ENCODE measurements at places on chromosomes 1 and 21. TPM values are rescaled to one million over a fixed set of nuclear protein-coding genes. Genes with fewer than 3 reads are reported as not detected.

IGSF3 gene
- 12.5 TPM for total RNA-seq

CYP4A11 gene
- total RNA-seq, result not detected

MAP7D1 gene
- total RNA-seq, result 31.9 TPM

PM20D1 gene
- 0.09 TPM for total RNA-seq

GCSAML gene
- 0.42 TPM for total RNA-seq

ACADM gene
- total RNA-seq, result 76.5 TPM

PSMA5 gene
- total RNA-seq, result 144 TPM

TRIM58 gene
- total RNA-seq, result 0.66 TPM

DENND4B gene
- 9.6 TPM for total RNA-seq

DNA sequence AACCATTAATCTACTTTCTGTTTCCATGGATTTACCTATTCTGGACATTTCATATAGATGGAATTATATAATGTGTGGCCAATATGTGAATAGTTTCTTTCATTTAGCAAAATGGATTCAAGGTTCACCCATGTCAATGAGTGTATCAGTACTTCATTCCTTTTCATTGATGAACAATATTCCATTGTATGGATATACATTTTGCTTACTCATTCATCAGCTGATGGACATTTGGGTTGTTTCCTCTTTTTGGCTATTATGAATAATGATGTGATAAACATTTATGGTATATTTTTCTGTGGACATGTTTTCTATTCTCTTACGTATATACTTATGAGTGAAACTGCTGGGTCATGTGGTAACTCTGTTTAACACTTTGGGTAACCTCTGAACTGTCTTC, 97.8 kb downstream of the SCMH1 start:
- H3K36me3 ChIP-seq, result peaks cover 17% of the 10 kb centered on the region
- no peak for DNase-seq
- H3K27ac ChIP-seq, result no peak overlapping the region
- H3K4me3 ChIP-seq, result no peak overlapping the region
- H3K27me3 ChIP-seq, result no peaks in the 10 kb centered on the region
- no peaks in the 10 kb centered on the region for H3K4me1 ChIP-seq

DNA sequence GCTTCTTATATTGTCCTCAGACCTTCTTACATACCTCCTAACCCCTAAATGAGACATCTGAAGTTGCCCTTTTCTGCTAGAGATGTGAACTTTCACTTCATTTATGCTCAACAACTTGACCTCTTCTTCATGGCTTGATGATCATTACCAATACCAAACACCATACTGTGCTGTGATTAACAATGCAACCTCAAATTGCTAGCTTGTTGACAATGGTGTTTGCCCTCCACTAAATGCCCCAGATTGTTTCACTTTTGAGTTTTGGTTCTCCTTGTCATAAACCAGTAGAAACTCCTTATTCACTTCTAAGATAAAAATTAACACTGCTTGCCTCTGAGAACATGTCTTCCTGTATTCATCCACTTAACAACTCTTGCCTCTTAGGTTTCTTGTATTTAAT, 5.6 kb downstream of the JAK1 start:
- no peaks in the 10 kb centered on the region for H3K36me3 ChIP-seq
- peaks cover 41% of the 10 kb centered on the region for H3K4me1 ChIP-seq
- H3K4me3 ChIP-seq, result no peak overlapping the region
- no peak overlapping the region for H3K27ac ChIP-seq
- no peak for DNase-seq

- H3K4me3 ChIP-seq, result no peak overlapping the region
- no peaks in the 10 kb centered on the region for H3K4me1 ChIP-seq
- H3K27me3 ChIP-seq, result no peaks in the 10 kb centered on the region
- no peak overlapping the region for H3K27ac ChIP-seq
- no peak for DNase-seq
These were observed 24.5 kb downstream of the WNT4 start for GRCh38 chr1:22118291-22118992.

GRCh38 chr1:2247760-2248126, 19.6 kb downstream of the SKI start:
- H3K4me3 ChIP-seq, result no peak overlapping the region
- peaks cover 72% of the 10 kb centered on the region for H3K4me1 ChIP-seq
- H3K36me3 ChIP-seq, result no peaks in the 10 kb centered on the region
- DNase-seq, result no peak

DNA sequence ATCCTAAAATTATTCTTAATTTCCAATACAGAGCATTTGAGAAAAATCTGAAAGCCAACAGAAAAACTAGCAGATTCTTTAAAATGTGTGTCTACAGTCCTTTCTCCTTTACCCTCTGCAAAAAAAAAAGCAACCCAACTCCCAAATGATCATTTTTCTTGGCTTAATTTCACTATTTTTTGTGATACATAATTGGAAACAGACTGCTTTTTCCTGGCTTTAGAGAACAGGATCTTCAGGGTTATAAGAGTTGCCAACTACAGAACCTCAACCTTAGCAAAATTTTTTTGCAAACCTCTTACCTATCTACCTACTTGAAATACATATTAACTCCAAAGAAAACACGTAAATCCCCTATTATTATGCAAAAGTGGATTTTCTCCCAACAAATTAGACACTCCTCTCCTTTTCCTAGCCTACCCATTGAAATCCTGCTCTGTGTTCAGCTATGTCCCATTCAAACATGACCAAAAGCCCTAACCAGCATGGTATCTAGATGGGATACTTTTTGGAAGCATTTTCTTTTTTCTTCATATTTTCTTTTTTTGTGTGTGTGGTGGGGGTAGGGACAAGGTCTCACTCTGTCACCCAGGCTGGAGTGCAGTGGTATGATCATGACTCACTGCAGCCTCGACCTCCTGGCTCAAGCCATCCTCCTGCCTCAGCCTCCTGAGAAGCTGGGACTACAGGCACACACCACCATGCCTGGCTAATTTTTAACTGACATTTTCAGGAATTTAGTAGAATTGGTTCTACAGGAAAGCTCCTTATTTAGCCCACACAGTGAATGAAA, 9.0 kb downstream of the TGFBR3 start:
- DNase-seq, result no peak
- no peak overlapping the region for H3K27ac ChIP-seq
- H3K4me1 ChIP-seq, result peaks cover 17% of the 10 kb centered on the region
- H3K4me3 ChIP-seq, result no peak overlapping the region
- no peaks in the 10 kb centered on the region for H3K36me3 ChIP-seq

DNA sequence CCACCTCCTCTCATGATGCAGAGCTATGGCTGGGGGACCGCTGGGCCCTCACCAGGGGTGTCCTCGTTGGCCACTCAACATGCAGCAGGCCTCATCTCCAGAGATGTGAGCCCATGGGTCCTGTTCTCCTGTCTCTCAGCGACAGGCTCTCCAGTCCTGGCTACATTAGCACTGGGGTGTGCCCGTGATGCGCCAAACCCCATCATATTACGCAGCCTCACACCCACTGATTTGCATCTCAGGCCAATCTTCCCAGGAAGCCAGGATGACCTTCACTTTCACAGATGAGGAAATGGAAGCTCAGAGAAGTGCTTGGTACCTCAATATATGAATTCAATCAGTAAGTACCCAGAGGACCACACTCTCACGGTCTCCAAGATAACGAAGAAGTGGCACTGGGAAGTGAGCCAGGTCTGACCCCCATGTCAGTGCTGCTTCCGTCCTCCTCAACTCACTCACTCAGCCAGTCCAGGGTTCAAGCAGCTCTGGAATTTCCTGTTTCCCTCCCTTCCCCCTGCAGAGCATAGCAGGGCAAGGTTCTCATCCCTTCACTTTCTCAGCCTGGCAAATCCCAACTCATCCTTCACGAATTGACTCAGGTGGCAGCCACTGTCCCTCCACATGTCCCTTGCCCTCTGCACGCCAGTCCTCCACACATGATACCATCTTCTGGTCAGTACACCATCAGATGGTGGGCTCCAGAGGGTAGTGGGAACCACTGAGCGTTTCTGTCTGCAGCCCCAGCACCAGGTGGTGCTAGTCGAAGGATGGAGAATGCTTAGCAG, 28.9 kb upstream of the EVA1B start:
- no peak overlapping the region for H3K4me3 ChIP-seq
- no peak for DNase-seq
- H3K36me3 ChIP-seq, result peaks cover 43% of the 10 kb centered on the region
- peaks cover 12% of the 10 kb centered on the region for H3K4me1 ChIP-seq
- H3K27ac ChIP-seq, result no peak overlapping the region

DNA sequence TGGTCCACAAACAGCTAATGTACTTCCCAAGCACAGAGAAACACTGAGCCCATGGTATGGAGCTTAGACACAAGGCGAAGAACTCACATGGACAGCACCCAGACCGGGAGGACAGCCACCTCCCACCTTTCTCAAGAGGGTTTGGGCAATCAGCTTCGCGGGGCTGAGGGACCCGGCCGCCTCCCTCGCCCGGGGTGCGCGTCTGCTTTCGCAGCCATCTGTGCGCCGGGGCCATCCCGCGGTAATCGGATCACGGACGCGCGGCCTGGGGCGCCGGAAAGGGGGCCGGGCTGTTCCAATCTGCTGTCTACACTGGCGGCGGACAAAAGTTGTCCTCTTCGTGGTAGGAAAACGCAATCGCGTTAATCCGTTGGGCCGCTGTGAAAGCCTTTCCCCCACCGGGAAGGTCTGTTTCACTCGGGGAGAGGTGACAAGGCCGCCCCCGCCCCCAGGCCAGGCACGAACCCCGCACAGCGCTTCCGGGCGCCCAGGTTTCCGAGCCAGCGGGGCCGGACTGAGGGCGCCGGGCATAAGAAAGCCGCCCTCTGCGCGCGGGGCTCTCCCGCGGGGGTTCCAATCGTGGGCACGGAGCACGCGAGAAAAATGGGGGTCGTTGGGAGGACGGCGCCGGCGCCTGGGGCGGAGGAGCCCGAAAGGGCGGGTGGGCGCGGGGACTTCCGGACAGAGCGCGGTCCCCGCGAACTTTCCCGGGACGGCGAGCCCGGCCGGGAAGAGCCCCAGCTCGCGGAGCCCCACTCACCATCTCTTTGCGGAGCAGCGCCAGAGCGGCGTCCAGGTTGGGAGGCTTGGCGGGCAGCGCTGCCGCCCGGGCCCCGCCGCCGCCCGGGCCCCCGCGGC, 664 bp downstream of the FAM89A start:
- DNase-seq, result no peak
- H3K4me1 ChIP-seq, result no peaks in the 10 kb centered on the region
- H3K36me3 ChIP-seq, result no peaks in the 10 kb centered on the region

GRCh38 chr1:9539829-9540550, 725 bp downstream of the SLC25A33 start:
- DNase-seq, result no peak
- no peaks in the 10 kb centered on the region for H3K36me3 ChIP-seq
- H3K27me3 ChIP-seq, result no peaks in the 10 kb centered on the region
- H3K4me1 ChIP-seq, result peaks cover 11% of the 10 kb centered on the region
- H3K27ac ChIP-seq, result peak overlapping the region; percentile 70

DNA sequence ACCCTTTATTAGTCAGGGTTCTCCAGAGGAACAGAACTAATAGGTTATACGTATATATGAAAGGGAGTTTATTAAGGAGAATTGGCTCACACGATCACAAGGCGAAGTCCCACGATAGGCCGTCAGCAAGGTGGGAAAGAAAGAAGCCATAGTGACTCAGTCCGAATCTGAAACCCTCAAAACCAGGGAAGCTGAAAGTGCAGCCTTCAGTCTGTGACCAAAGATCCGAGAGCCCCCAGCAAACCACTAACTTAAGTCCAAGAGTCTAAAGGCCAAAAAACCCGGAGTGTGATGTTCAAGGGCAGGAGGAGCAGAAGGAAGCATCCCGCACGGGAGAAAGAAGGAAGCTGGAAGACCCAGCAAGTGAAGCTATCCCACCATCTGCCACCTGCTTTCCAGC, 9.9 kb downstream of the IFNLR1 start:
- no peaks in the 10 kb centered on the region for H3K4me1 ChIP-seq
- no peak overlapping the region for H3K4me3 ChIP-seq
- H3K27me3 ChIP-seq, result no peaks in the 10 kb centered on the region
- H3K36me3 ChIP-seq, result no peaks in the 10 kb centered on the region
- no peak overlapping the region for H3K27ac ChIP-seq

- H3K36me3 ChIP-seq, result no peaks in the 10 kb centered on the region
- no peak for DNase-seq
- no peak overlapping the region for H3K27ac ChIP-seq
- H3K27me3 ChIP-seq, result no peaks in the 10 kb centered on the region
- H3K4me3 ChIP-seq, result no peak overlapping the region
- no peaks in the 10 kb centered on the region for H3K4me1 ChIP-seq
These were observed 28.3 kb upstream of the VPS13D start for GRCh38 chr1:12201352-12202189.

DNA sequence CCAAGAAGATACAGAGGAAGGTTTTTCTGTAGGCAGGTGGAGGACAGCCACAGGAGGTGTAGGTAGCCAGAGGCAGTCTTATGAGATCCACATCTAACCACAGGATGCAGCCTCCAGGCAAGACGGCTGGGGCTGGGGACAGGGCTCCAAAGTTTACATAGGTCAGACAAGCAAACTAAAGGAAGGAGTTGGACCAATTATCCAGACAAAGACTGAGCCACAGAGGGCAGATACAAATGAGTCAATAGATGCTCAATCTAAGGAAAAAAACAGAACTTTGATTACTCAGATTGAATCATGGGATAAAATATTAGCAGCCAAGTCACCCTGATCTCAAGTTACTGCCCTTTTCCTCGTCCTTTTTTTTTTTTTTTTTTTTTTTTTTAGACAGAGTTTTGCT, 91.6 kb downstream of the RGS7 start:
- DNase-seq, result no peak
- H3K27ac ChIP-seq, result no peak overlapping the region
- no peaks in the 10 kb centered on the region for H3K27me3 ChIP-seq
- H3K36me3 ChIP-seq, result no peaks in the 10 kb centered on the region
- no peak overlapping the region for H3K4me3 ChIP-seq

- H3K4me1 ChIP-seq, result peaks cover 17% of the 10 kb centered on the region
- no peak overlapping the region for H3K4me3 ChIP-seq
- H3K36me3 ChIP-seq, result no peaks in the 10 kb centered on the region
- no peak for DNase-seq
These were observed 1.7 kb upstream of the C2CD2 start for GRCh38 chr21:41955516-41955915.

DNA sequence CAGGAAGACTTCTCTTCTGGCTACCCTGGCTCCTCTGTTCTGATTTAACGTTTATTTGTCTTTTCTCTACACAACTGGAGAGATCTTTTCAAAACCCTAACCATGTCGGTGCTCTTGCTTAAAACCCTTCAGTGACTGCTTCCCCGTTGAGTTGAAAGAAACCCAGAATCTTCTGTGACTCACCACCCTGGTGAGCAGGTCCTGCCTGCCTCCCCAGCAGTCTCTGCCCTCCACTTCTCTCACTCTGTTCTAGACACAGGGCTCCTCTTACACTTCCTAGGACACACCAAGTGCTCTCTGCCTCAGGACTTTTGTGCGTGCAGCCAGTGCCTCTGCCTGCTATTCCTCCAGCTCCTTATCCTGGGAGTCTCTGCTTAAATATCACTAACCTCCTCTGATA, 131.4 kb downstream of the IER5 start:
- no peaks in the 10 kb centered on the region for H3K27me3 ChIP-seq
- no peak overlapping the region for H3K4me3 ChIP-seq
- H3K36me3 ChIP-seq, result no peaks in the 10 kb centered on the region

- no peak overlapping the region for H3K4me3 ChIP-seq
- DNase-seq, result no peak
- H3K36me3 ChIP-seq, result no peaks in the 10 kb centered on the region
- H3K27me3 ChIP-seq, result no peaks in the 10 kb centered on the region
- no peaks in the 10 kb centered on the region for H3K4me1 ChIP-seq
These were observed 9.8 kb upstream of the GJA8 start for GRCh38 chr1:147892731-147893214.

Measured in thymus (tissue), 14 donors.